ENCODE measurements at places on chromosomes 5 and 9.

- peak; percentile 77 for DNase-seq
Measured at GRCh38 chr5:139246394-139246793, 47.1 kb upstream of the MATR3 start.

DNA sequence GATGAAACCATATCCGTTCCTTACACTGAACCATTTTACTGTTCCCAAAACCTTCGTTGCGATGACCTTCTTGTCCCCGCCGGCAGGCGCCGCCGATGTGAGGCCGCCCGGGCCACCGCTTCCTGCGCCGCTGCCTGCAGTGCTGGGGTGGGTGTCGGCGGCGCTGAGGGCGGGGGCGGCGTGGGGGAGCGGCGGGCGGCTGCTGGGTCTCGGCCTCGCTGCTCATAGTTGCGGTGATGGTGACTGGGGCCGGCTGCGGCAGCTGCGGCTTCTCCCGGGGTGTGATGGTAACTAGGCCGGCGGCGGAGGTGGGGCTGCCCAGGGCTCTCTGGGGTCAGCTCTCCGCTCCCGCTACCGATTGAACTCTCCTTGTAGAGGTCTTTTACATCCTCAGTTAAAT, 14.1 kb upstream of the OR2S2 start:
- no peak for DNase-seq

GRCh38 chr9:113309204-113309813, 6.1 kb upstream of the RNF183 start:
- DNase-seq: peak; percentile 50

DNA sequence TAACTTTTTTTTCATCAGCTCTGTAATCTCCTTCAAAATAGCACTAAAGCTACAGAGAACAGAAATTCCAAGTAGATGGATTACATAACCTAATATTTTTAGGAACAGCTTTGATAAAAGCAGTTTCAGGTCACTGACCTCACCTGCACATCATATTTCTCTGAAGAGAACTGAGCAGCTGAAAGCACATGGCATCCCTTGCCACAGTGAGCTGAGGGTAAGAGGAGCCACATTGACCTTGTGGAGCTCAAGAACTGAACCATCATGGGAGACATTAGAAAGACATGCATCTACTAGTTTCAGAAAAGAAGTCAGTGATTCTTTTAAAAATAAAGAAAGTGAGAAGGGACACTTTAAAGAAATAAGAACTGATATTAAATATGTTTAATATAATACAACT, 222.7 kb downstream of the CFAP90 start:
- no peak for DNase-seq

DNA sequence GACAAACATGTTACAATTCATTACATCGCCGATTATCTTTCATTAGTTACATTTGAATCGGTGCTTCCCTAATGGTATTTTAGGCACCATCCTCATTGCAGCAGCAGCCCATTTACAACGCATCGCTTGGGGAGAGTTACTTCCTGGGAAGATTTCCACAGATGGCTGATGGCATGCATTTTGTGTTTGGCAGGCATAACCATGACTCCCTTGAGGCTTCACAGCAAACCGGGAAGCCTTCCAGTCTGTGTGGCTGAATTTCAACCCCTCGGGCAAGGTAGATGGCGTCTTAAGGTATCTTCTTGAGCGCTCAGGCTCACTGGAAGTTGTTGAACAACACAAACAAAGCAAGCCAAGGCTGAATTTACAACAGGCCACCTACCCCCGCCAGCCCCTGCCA, 1.6 kb upstream of the DNAH5 start:
- no peak for DNase-seq

Data from SW480 (cell line).